ENCODE measurements at places on chromosomes 5 and 9.

- no peak for DNase-seq
Measured at GRCh38 chr9:34291423-34291822, 37.6 kb downstream of the KIF24 start.

GRCh38 chr9:95491543-95492320 lies 25.0 kb downstream of the PTCH1 start:
- peak; percentile 36 for DNase-seq

DNA sequence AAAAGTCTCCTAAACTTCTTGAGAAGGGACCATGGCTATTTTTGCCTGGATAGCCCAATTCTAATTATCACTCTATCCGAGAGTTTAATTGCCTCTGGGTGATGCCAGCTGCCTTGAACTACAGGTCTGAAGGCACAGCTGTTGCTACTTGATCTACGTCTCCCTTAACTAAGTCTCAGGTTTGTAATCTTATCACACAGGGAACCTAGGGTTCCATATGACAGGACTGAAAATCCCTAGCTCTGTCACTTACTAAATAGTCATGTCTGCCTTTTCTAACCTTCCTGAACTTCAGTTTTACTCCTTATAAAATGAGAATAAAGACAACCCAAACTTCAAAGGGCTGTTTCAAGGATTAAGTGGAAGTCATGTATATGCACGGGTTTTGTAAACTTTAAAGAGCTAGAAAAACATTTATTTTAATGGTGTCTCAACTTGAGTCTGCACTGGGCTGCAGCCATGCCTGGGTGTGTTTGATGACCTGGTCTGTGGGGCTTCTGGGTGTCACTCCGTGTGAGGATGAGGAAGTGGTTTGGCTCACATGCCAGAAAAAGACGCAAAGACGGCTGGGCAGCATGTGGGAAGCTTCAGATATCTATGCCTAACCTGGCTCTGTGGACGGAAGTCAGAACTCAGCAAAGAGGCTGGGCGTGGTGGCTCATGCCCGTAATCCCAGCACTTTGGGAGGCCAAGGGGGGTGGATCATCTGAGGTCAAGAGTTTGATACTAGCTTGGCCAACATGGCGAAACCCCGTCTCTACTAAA lies 129.3 kb upstream of the SLC44A1 start:
- DNase-seq = peak; percentile 23

- no peak for DNase-seq
Measured at GRCh38 chr9:124890179-124890578, 28.2 kb downstream of the ARPC5L start.

- DNase-seq = no peak
Measured at GRCh38 chr9:91160599-91161464, 200.9 kb downstream of the AUH start.

DNA sequence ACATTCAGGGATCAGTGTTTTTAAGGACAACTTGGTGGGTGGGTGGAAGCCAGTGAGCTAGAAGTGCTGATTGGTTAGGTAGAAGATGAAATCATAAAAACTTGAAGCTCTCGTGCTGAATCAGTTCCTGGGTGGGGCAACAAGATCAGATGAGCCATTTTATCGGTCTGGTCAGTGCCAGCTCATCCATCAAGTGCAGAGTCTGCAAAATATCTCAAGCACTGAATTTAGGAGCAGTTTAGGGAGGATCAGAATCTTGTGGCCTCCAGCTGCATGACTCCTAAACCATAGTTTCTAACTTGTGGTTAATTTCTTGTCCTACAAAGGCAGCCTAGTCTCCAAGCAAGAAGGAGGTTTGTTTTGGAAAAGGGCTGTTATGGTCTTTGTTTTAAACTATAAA lies 166.4 kb downstream of the FAM170A start:
- DNase-seq = no peak

DNA sequence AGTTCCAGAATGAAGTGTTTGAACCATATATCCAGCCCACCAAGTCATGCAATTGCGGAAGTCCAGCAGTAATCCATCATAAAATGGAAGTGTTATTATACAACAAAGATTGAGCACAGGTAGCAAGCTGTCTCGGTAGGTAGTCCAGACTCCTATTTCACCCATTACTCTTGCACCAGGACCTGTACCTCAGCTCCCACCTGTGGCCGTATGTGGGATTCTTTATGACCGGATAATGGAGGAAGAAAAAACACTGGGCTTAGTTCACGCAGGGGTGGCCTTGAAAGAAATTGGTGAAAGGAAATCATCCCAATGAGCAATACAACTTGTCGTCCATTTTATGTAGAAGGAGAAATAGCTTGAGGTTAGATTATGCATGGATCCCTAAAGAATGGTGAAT lies 216.3 kb downstream of the ESM1 start:
- DNase-seq = no peak

- no peak for DNase-seq
Measured at GRCh38 chr5:143679777-143680176, 132.2 kb upstream of the HMHB1 start.

DNA sequence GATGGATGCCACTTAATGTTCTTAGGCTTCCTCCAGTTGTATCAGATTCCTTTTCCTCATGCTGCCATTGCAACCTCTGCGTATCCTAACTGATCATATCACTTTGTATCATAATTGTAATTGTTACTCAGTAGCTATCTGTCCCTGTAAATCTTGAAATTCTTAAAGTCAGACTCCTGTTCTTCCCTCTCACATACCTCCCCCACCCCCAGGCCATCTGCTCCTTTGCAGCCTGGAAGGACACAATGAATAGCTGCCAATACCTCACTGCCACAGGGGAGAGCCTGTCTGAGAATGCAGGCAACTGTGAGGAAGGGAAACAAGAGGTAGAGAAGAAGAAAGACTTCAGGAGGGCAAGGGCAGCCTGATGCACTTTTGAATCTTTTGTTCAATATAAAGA lies 228.5 kb downstream of the ENC1 start:
- DNase-seq = no peak

DNA sequence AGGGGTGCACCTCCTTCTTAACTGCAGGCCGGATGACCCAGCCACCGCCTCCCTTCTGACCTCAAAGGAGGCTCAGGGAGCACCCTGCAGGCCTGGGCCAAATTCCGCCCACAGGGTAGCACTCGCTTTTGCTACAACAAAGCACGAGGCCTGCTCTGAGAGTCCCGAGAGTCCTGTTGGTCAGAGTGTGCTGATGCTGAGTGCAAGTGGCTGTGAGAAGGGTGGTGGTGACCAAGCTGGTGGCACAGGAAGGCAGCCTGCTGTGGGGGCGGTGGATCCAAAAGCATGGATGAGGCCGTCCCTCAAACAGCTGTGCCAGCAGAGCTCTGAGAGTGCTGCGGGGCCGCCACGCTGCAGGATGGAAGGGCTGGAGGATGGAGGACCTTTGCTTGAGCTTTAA lies 101.8 kb downstream of the AK8 start:
- no peak for DNase-seq

DNA sequence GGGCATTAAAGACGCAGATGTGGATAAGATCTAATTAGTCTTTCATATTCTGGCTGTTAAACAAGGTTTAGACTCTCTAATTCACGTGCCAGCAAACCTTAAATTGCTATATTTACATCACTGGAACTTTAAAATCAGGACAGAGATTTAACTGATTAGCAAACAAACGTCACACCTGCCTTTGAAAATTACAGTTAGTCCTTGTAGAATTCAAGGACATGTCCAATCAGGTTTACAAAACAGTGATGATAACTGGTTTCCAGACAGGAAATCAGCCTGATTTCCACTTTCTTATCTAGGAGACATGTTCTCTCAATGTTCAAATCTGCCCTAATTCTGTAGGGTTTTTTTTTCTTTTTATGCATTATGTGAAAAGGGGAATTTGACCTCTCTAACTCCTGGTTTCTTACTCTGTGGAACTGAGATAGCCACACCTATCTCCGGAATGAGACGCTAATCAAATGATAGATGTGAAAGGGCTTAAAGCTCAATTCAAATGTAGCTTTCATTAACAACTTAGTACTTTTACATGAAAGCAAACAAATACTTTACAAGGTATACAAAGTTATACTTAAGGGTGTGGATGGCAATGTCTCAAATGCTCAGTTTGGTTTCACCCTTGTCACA lies 26.5 kb downstream of the SPINK5 start:
- no peak for DNase-seq

GRCh38 chr5:61734001-61734400 lies 401.9 kb downstream of the ZSWIM6 start:
- DNase-seq = no peak

DNA sequence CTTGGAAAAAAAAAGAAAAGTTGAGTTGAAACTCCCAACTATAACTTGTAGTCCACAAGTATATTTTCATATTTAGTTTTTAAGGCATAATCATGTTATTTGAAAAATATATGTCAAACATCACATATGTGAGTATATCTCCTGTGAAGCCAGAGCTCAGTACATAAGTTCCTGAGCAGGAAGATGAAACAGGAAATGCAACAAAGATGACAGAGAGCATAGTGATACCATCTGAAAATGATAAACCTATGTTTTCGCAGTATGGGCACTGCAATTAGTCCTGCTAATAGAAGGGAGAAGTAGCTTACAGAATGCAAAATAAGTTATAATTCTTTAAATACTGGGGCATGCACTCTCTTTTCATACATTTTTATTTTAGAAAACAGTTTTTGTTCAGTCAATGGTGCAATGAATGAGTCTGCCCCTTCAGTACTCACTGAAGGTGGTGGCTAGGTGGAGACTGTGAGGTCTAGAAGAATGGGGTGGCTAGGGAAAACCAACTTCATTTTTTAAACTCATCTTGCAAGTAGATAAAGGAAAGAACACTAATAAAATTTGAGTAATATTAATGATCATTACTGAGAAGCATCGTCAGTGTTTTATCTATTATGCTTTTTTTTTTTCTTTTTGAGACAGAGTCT lies 54.1 kb upstream of the FYB1 start:
- peak; percentile 49 for DNase-seq

DNA sequence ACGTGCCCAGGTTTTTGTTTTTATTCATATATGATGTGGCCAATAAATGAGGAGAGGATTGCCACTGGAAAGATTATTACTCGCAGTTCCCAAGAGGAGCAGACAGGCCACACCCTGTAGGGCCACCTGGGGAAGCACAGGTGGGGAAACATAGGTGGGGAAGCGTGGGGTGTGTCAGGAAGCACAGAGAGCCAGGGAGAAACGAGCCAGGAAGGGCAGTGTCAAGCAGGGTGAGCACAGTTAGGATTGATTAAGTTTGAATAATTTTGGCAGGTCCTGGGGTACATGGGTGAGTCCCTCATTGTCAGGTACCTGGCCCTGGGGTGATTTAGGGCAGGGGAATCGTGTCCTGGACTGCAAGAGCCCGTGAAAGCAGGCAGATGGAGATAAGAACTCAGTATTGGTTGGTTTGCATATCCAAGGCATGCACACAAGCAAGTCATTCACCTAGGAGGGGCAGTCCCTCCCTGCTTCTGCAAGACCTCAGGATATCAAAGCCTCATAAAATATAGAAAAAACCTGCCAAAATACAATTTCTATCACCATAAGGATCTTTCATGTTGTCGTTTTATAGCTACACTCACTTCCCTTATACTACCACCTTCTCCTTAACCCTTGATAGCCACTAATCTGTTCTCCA lies 22.4 kb downstream of the MVB12B start:
- DNase-seq = no peak

GRCh38 chr9:84238652-84239051 lies 101.9 kb downstream of the SLC28A3 start:
- DNase-seq = no peak

- DNase-seq = no peak
Measured at GRCh38 chr9:83707518-83707767, 315 bp downstream of the UBQLN1 start.

GRCh38 chr9:35385042-35385441 lies 104.9 kb upstream of the RUSC2 start:
- DNase-seq = no peak

- no peak for DNase-seq
Measured at GRCh38 chr9:115466756-115467155, 348.8 kb upstream of the TNC start.

- no peak for DNase-seq
Measured at GRCh38 chr9:125854553-125855275, 107.5 kb downstream of the PBX3 start.

- peak; percentile 78 for DNase-seq
Measured at GRCh38 chr5:176529741-176530141, 7.5 kb downstream of the RNF44 start.

Measured in CD4-positive, alpha-beta memory T cell (primary cell).